ENCODE measurements at places on chromosomes 16 and 17.

- DNase-seq, result peak; percentile 46
Observed at GRCh38 chr17:70168044-70168976, 1.0 kb upstream of the KCNJ2 start.

DNA sequence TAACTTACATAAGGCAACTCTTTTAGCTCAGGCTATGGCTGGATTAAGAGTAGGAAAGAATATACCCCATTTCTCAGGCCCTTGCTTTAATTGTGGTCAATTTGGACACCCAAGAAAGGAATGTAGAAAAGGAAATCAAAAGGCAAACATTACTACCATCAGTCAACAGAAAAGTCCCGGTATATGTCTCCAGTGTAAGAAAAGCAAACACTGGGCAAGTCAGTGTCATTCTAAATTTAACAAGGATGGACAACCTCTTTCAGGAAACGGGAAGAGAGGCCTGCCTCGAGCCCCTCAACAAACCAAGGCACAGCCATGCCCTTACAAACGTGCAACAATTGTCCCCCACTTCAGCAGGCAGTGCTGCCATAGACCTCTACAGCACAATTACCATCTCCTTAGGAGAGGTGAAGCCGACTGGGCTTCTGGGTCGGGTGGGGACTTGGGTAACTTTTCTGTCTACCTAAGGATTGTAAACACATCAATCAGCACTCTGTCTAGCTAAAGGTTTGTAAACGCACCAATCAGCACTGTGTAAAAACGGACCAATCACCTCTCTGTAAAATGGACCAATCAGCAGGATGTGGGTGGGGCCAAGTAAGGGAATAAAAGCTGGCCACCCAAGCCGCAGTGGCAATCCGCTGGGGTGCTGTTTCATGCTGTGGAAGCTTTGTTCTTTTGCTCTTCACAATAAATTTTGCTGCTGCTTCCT, 12.4 kb downstream of the MRPL58 start:
- no peak for DNase-seq

DNA sequence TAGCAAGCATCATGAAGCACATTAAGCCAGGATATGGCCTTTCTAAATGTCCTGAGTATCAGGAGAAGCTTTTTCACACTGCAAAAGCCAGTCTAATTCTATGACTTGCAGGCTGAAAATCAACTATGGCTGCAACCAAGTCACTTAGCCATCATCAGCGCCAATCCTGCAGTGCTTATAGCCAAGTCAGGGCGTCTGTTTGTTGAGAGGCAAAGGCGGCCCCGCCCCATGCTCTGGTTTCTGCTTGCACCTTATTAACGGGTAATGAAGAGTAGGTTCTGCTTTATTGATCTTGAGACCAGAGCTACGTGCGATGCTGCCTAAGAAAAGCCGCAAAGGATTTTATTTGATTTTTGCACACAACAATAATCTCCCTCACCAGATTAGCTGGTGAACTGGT, 88.4 kb downstream of the CDH13 start:
- no peak for DNase-seq

- DNase-seq, result no peak
Observed at GRCh38 chr16:81624760-81625543, 154.1 kb upstream of the PLCG2 start.

DNA sequence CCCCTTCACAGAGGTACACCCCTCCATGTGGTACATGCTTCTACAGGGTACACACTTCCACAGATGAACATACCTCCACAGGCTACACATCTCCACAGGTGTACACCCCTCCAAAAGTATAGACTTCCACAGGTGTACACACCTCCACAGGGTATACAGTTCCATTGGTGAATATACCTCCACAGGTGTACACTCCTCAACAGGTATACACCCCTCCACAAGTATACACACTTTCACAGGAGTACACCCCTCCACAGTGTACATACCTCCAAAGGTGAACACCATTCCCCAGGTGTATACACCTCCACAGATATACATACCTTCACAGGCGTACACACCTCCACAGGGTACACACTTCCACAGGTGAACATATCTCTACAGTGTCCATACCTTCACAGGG, 9.4 kb downstream of the FOXN1 start:
- no peak for DNase-seq

DNA sequence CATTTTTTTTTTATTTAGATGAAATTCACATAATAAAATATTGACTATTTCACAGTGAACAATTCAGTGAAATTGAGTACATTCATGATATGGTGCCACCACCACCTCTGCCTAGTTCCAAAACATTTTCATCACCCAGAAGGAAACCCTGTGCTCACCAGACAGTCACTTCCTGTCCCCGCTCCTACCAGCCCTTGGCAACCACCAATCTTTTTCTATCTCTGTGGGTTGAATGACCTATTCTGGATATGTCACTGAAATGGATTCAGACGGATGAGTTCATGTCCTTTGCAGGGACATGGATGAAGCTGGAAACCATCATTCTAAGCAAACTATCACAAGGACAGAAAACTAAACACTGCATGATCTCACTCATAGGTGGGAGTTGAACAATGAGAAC, 40.5 kb downstream of the ATP2C2 start:
- DNase-seq, result no peak

DNA sequence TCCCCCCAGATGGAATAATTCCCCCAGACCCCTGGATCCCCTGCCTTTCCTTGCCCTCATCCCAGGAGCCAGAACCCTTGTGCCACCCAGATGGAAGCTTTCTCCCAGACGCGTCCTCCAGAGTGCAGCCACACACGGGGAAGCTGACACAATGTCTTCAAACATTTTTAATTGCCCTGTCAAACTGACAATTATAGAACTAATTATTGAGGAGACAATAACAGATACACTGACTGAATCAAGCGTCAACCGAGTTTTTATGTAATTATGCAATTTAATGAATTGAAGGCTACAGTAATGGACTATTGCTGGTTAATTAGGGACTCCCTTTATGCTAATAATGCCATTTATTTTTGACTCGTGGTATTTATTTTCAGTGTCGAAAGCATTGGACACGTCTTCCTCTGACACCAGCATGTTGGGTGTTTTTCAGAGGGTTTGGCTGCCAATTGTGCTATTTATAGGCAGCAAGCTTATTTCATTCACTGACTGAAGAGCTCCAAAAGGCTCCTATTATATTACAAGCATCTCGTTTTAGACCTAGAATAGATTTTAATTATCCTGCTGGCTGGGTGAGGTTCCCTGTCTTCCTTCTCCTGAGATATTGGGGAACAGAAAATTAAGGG, 298.2 kb upstream of the C16orf82 start:
- no peak for DNase-seq

GRCh38 chr16:74691093-74691855, 9.4 kb downstream of the MLKL start:
- DNase-seq, result no peak
